Activated CD4-positive, alpha-beta T cell treated with anti-CD3 and anti-CD28 coated beads, Interleukin-2, amount 50 U/mL, for 1 hour (primary cell): ENCODE measurements at places on chromosomes 5 and 9.

DNA sequence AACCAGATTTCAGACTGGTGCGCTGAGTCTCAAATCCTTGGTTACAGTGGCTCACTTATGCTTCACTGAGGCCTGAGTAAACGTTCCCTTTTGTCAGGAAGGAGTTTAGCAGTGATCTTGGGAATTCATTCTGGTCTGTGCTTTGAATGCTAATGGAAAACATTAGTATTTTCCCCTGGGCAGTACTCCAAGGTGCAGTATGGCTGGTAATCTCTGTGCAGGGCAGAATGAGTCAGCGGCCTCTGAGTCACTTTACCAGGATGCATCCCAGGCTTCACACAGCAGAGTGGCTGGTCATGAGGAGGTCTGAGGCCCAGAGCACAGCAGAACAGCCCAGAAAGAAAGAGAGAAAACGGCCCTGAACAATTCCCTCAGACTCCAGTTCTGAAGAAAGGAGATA lies 54.0 kb downstream of the PCA3 start:
- no peak for DNase-seq

- no peak for DNase-seq
Observed at GRCh38 chr5:147565524-147565923, 55.7 kb upstream of the DPYSL3 start.

GRCh38 chr5:9533096-9533495 lies 12.8 kb downstream of the SEMA5A start:
- no peak for DNase-seq

DNA sequence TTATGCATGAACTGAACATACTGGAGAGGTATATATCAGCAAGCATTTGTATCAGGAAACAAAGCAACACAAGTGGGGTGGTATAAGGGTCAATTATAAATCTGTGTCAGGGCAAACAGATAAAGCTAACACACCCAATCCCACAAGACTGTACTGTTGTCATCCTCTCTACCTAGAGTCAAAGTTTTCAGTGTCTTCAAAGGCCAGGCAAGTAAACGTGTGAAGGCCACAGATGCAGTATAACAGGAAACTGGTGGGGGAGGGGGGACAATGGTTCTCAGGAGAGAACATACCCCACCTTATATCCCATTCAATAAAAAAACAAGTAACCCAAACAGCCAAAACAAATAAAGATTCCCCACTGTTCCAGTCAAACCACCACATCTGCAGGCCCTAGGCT lies 22.1 kb downstream of the ELP1 start:
- DNase-seq = no peak

- no peak for DNase-seq
Observed at GRCh38 chr5:53738105-53738504, 177.7 kb downstream of the NDUFS4 start.

DNA sequence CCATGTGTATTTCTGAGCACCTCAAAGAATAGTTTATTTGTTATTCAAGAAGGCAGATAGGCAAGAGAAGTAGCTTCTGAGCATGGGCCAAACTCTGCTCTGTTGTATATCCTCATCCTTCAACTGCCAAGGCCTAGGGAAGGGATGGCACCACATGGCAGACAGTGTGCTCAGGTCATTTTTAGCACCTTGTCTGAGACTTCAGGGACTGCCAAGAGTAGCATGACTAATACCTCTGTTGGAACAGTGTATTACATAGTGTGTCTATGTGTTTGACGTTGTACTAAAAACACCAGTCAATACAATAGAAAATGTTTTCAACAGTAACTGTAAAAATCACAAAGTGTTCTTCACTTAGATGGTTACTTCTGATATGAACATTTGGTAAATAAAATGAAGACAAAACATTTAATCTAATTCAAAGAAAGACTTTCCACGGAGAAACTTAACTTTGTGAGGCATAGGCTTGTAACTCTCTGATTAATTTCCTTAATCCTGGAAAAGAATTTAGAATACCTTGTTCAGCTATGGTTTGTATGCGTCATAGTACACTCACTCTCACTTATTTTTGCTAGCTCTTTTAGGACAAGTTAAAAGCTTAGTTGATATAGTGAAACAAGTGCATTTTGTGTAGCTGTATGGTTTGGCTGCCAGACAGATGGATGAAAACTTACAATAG lies 318.4 kb upstream of the RIOK2 start:
- DNase-seq = no peak

DNA sequence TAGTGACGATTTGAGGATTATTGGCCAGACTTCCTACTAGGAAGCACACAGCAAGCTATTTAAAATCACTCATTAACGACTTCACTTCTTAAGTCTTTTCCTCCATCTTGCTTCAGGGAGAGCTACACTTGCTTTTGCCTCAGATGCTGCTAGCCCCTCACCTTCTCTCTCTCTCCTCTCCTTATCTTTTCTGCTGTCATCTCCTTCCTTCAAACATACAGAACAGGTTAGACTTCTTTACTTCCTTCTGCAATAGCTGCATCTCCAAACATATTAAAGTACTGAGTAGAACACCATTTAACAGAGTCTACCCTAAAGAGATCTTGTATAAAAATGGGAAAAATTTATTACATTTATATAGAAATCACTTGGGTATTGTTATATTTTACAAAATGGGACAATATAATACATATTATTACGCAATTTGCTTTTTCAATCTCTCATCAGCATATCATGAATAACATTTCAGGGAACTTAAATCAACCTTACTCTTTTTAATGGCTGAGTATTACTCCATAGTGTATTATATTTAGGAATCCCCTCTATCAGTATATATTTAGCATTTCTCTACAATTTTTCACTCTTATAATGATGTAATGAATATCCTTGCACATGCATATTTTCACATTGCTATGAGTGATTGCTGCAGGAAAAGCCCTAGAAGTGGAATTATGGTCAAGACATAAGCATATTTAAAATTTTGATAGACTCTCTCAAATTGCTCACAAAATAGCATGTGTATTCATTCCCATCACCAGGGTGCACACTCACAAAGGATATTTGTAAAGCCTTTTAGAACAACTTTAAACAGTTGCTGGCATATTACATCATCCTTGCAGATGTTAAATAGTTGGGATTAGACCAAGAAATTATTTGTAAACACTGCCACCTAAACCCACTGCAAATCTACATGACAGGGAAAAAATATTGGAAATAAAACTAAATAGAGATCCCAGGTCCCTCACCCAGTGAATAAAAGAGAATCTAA lies 164.5 kb upstream of the NFIB start:
- DNase-seq = no peak

GRCh38 chr9:35136866-35137265 lies 21.2 kb upstream of the ATOSB start:
- no peak for DNase-seq

- DNase-seq = no peak
Observed at GRCh38 chr5:52822437-52822836, 34.7 kb downstream of the ITGA1 start.

- DNase-seq = peak; percentile 34
Observed at GRCh38 chr9:133347515-133347984, 381 bp downstream of the MED22 start.

DNA sequence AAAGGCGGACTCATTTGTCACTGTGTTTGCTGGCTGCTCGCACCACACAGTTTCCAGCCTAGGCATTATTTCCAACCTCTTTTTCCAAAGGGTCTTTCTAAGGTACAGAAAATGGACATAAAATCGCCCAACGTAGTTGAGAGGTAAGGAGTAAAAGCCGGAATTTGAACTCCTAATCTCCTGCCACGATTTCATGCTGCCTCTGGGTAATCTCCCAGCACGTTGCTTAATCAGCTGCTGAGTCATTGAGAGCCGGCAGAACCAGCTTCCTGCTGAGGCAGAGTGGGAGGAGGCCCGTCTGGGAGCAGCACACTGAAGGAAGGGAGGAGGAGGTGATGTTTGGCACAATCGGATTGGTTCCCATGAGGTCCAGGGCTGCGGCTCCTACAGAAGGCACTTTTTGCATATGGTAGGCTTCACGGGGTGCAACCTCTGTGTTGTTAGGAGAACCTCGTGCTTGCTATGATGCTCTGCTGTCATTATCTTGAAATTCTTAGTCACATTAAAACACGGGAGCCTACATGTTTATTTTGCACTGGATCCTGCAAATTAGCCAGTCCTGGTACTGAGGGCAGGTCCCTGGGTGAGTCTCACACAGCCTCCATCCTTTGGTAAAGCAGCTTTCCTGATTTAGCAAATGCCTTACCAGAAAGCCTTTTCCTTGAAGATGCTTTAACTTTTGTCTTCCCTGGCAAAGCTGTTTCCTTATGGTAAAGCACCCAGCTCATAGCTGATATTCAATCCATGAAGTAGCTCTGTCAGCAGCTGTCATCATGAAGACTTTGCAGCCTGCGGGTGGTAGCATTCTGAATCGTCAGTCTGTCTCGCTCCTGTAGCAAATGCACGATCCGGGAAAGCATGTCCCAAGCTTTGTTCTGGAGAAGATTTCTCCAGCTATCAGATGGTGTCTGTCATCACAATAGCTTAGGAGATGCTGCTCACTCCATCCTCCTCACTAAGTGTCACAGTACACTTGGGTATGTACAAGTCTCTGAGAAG lies 191.6 kb upstream of the MSX2 start:
- no peak for DNase-seq

- no peak for DNase-seq
Observed at GRCh38 chr9:87149799-87150198, 202.5 kb upstream of the GAS1 start.

DNA sequence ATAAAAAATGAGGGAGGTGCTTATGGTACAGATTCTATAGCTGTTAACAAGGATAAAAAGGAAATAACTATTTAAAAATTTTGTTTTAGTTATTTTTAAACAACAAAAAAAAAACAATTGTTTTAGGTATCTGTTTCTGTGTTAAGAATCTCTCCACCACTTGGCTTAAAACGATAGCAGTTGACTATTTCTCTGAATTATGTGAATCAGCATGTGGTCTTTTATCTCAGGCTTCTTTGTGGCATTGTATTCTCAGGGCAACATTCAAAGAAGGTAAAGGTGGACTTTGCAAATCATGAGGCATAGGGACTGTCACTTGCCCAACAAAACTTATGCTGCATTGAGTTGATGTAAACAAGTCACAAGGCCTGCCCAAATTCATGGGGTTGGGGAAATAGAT lies 55.2 kb downstream of the ERBIN start:
- DNase-seq = no peak

DNA sequence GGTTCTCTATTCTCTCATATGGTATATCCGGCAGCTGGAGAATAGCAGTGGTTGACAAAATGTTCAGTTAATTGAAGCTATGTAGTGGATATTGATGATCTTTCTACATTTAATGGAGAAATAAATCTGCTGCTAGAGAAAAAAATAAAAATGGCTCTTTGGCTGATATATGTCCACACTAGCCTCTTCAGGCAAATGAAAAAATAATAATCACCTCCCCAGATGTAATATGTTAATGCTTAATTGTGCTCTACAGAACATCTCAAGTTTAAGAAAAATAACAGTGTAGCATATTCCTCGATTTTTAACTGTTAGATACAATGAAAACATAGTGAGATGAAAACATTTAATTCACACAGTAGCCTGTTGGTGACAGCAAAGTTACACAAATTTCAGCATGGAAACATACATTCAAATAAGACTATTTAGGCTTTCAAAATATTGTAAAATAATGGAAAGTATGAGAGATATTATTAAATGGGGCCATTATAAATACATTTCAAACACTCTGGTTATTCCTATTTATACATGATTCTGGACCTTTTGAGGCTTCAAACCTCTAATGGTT lies 543.0 kb downstream of the MAT2B start:
- DNase-seq = no peak

DNA sequence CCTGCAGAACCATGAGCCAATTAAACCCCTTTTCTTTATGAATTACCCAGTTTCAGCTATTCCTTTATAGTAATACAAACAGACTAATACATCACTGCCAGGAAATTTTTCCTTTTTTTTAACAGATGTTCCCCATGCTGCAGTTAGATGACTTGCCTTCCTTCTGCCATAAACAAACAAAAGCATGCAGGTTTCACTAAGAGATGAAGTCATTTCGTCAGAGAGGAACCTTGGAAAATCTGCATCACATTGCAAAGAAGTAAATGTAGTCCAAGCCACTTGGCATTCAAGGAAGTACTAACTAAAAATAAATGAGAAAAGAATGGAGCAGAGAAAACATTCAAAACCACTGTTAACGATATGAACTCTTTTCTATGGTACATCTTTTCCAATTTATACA lies 194.1 kb upstream of the EFNA5 start:
- DNase-seq = no peak

- DNase-seq = no peak
Observed at GRCh38 chr5:6495433-6496206, 47.0 kb downstream of the UBE2QL1 start.

- no peak for DNase-seq
Observed at GRCh38 chr5:138160706-138161105, 17.7 kb downstream of the BRD8 start.

GRCh38 chr5:10446490-10446889 lies 4.8 kb downstream of the ROPN1L start:
- DNase-seq = no peak

DNA sequence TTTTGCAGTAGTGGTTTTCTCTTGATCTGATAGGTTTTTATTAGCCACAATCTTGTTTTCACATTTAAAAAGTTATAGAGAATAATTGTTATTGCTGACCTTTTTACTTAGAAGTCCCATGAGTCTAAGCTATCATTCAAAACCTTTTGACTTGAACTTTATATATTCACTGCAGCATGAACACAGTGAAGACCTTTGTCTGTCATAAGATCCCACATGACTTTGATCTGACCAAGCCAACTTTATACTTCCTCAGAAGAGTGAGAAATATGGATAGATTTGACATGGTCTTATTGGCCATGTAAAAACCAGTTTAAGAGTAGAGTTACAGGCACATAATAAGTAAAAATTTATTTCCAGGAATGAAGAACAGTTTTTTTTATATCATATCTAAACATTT lies 34.1 kb downstream of the RAD1 start:
- DNase-seq = no peak

GRCh38 chr9:23447166-23447565 lies 378.9 kb downstream of the ELAVL2 start:
- no peak for DNase-seq

- peak; percentile 46 for DNase-seq
Observed at GRCh38 chr9:132241840-132242620, 80.2 kb downstream of the NTNG2 start.

GRCh38 chr5:11588803-11589202 lies 315.4 kb downstream of the CTNND2 start:
- no peak for DNase-seq

DNA sequence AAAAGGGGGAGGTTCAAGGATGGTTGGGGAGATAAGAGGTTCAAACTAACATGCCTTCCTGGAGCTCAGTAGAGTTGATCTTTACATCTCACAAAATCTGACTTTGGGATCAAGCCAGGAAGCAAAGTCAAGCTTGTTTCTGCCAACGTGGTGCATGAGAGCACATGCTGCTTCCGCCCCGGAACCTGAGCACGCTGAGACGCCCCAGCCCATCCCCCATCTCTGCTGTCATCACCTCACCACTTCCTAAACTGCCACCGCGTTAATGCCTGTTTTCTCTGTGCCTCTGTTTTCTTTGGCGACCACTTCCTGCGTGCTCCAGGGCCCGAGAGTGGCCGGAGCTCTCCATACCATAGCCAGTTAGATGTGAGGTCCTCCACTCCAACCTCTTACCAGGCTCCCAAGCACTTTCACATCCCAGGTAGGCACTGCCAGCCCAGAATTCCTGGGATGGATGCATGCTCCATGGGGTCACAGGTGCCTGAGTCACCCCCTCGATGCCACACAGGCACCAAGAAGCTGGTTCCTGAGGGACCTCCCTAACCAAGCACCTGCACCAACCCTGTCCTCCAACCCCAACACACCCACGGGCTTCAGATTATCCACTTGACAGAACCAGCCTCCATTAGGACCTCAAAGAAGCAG lies 31.2 kb upstream of the AFAP1L1 start:
- peak; percentile 79 for DNase-seq

GRCh38 chr5:39186289-39186688 lies 33.1 kb downstream of the FYB1 start:
- DNase-seq = no peak

GRCh38 chr5:52983731-52984636 lies 5.2 kb upstream of the ITGA2 start:
- DNase-seq = no peak
